ENCODE measurements at places on chromosomes 2 and 18.
A peak's percentile ranks its signal among the peaks of the same experiment; 100 is the strongest.

DNA sequence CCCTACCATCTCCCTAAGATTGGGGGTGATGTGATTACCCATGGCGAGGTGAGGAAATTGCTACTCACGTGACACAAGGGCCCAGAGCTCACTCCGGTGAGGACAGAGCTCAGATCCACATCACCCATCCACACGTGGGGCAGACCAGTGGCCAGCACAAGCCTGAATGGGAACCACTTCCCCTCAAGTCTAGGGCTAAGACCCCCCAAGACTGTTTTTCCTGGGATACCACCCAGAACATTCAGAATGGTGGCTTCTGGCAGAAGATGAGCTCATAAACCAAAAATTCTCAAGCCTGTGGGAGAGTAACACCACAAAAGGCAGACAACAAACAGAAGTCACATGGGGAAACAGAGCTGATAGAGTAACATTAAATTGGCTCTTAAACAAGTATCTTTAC lies 321.4 kb downstream of the ALK start:
- no peaks in the 10 kb centered on the region for H3K27me3 ChIP-seq
- H3K36me3 ChIP-seq = no peaks in the 10 kb centered on the region
- no peaks in the 10 kb centered on the region for H3K4me1 ChIP-seq
- no peak overlapping the region for H3K27ac ChIP-seq

- DNase-seq = peak; percentile 90
- no peaks in the 10 kb centered on the region for H3K36me3 ChIP-seq
- H3K4me3 ChIP-seq = no peak overlapping the region
- H3K4me1 ChIP-seq = no peaks in the 10 kb centered on the region
Measured at GRCh38 chr18:54873884-54874255, 45.6 kb downstream of the RAB27B start.

GRCh38 chr2:106175086-106175850 lies 18.8 kb downstream of the UXS1 start:
- no peak for DNase-seq
- H3K27ac ChIP-seq = no peak overlapping the region

GRCh38 chr2:134771313-134771801 lies 52.6 kb upstream of the TMEM163 start:
- no peaks in the 10 kb centered on the region for H3K36me3 ChIP-seq
- no peak overlapping the region for H3K27ac ChIP-seq
- H3K27me3 ChIP-seq = no peaks in the 10 kb centered on the region
- no peak for DNase-seq
- no peak overlapping the region for H3K4me3 ChIP-seq
- H3K4me1 ChIP-seq = peaks cover 20% of the 10 kb centered on the region

GRCh38 chr2:11396467-11397445 lies 52.3 kb upstream of the ROCK2 start:
- no peaks in the 10 kb centered on the region for H3K27me3 ChIP-seq
- H3K4me1 ChIP-seq = peaks cover 3% of the 10 kb centered on the region
- no peak for DNase-seq
- no peak overlapping the region for H3K27ac ChIP-seq

GRCh38 chr18:78911751-78912283 lies 67.8 kb upstream of the SALL3 start:
- no peak overlapping the region for H3K4me3 ChIP-seq
- H3K27me3 ChIP-seq = no peaks in the 10 kb centered on the region
- no peak overlapping the region for H3K27ac ChIP-seq
- H3K4me1 ChIP-seq = no peaks in the 10 kb centered on the region

GRCh38 chr2:100130595-100131391 lies 11.6 kb downstream of the AFF3 start:
- H3K27me3 ChIP-seq = no peaks in the 10 kb centered on the region
- no peak for DNase-seq
- H3K36me3 ChIP-seq = no peaks in the 10 kb centered on the region
- no peaks in the 10 kb centered on the region for H3K4me1 ChIP-seq

DNA sequence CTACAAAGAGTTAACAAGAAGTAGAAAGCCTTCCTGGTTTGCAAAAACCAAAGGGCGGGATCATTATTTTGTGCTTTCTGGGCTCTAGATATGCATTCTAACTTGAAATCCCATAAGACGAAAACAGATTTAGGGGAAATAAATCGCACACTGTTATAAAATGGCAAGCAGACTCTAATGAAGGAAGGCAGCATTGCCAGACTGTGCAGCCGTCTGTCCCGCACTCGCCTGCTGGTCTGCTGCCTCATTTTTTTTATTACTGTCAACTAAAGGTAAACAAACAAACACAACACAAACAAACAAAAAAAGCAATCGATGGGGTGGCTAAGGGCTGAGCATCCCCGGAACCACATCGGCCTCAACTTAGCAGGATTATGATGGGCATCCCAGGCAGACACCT lies 24.4 kb downstream of the ZNF521 start:
- H3K27me3 ChIP-seq = no peaks in the 10 kb centered on the region
- no peaks in the 10 kb centered on the region for H3K36me3 ChIP-seq
- no peak overlapping the region for H3K4me3 ChIP-seq
- H3K4me1 ChIP-seq = no peaks in the 10 kb centered on the region

DNA sequence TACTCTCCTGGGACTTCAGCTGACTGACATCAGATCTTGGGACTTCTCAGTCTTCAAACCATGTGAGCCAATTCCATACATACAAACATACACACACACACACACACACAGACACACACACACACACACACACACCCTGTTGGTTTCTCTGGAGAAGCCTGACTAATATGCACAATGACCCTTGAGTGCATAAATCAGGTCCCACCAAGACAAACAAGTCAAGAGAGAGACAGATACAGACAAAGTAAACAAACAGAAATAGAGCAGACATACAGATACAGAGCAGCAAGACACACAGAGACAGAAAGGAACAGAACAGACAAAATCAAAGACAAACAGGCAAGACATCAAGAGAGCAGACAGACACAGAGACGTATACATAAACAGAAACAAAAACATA lies 43.8 kb upstream of the DDX18 start:
- H3K27ac ChIP-seq = no peak overlapping the region
- H3K4me3 ChIP-seq = no peak overlapping the region
- no peaks in the 10 kb centered on the region for H3K27me3 ChIP-seq
- H3K4me1 ChIP-seq = no peaks in the 10 kb centered on the region

- no peaks in the 10 kb centered on the region for H3K4me1 ChIP-seq
- H3K27me3 ChIP-seq = no peaks in the 10 kb centered on the region
- no peak overlapping the region for H3K27ac ChIP-seq
- DNase-seq = no peak
- no peak overlapping the region for H3K4me3 ChIP-seq
Measured at GRCh38 chr2:154433010-154433409, 265.5 kb upstream of the KCNJ3 start.

- no peak overlapping the region for H3K4me3 ChIP-seq
- no peaks in the 10 kb centered on the region for H3K27me3 ChIP-seq
- no peak overlapping the region for H3K27ac ChIP-seq
- H3K4me1 ChIP-seq = no peaks in the 10 kb centered on the region
Measured at GRCh38 chr2:21710496-21710895, 586.7 kb downstream of the TDRD15 start.

DNA sequence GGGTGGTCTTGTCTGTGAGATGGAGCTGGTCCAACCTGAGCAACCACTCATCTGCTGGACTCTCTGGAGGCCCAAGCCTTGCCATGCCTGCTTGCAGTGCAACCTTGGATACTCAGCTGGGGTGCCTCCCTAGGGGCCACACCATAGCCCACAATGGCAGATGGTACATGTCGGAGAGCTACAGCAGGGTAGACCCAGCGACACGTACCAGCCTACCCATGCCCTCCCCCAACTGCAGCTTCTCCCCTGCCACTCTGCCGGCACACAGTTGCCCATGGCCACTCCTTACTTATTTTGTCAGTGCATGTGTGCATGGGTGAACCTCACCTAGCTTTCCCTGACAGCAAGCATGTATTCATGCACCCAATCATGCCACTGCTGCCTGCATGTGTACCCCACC lies 690.9 kb downstream of the CCDC85A start:
- no peak overlapping the region for H3K4me3 ChIP-seq
- DNase-seq = no peak
- no peaks in the 10 kb centered on the region for H3K27me3 ChIP-seq
- no peaks in the 10 kb centered on the region for H3K36me3 ChIP-seq

- H3K4me1 ChIP-seq = no peaks in the 10 kb centered on the region
- H3K4me3 ChIP-seq = no peak overlapping the region
- H3K27ac ChIP-seq = no peak overlapping the region
- no peak for DNase-seq
Measured at GRCh38 chr18:38648179-38648578, 1082.6 kb upstream of the CELF4 start.

- H3K27ac ChIP-seq = peak overlapping the region; percentile 32
- no peak overlapping the region for H3K4me3 ChIP-seq
- H3K4me1 ChIP-seq = peaks cover 2% of the 10 kb centered on the region
- DNase-seq = peak; percentile 24
- no peaks in the 10 kb centered on the region for H3K27me3 ChIP-seq
Measured at GRCh38 chr2:30332791-30333453, 101.6 kb downstream of the LBH start.

GRCh38 chr2:152063325-152063924 lies 35.4 kb downstream of the CACNB4 start:
- H3K27me3 ChIP-seq = no peaks in the 10 kb centered on the region
- DNase-seq = no peak
- no peak overlapping the region for H3K4me3 ChIP-seq

DNA sequence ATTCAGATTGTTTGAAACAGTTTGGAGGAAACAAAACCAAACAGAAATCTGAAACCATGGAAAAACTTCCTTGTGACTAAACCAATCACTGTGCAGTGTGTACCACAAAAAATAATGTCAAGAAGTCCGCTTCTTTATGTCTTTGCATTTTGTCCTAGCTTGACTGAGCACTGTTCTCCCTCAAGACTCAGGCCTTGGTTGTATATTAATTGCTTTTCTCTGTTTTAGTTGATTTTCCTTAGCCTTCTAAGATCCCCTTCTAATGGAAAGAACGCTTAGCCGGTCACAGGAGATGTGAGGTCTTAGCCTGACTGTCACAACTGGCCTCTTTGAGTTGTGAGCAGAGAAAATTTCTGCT lies 56.6 kb downstream of the LCLAT1 start:
- no peak for DNase-seq
- H3K27ac ChIP-seq = no peak overlapping the region
- no peaks in the 10 kb centered on the region for H3K4me1 ChIP-seq

DNA sequence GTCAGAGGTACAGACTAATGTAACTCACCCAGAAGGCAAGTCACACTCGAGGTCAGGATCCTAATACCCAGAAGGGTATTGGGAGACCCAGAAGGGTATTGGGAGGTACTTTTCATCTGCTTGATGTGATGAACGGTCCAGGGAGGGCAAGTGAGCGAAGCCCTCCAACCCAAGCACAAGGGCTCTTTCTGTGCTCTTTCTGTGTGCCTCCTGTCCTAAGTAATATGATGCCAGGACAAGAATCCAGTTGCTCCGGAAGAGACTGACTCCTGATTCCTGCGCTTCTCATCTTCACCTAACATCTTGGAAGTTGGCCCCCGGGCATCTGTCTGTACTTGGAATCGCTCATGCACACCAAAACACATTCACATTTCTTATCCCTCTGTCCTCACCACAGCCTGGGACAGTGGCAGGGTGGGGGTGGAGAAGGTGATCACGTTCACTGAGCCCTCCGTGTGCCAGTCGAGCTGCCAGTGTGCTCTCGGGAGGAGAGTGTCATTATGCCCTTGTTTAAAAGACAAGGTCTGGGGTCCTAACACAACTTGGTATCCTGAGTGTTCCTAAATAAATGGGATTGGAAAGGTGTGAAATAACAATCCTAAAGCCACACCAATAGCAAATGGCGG lies 17.1 kb downstream of the GYPC start:
- no peaks in the 10 kb centered on the region for H3K36me3 ChIP-seq
- H3K27me3 ChIP-seq = no peaks in the 10 kb centered on the region
- no peak overlapping the region for H3K27ac ChIP-seq
- no peak overlapping the region for H3K4me3 ChIP-seq
- no peak for DNase-seq

GRCh38 chr2:61759718-61760117 lies 94.1 kb downstream of the FAM161A start:
- H3K4me3 ChIP-seq = no peak overlapping the region
- no peaks in the 10 kb centered on the region for H3K4me1 ChIP-seq
- no peak overlapping the region for H3K27ac ChIP-seq

DNA sequence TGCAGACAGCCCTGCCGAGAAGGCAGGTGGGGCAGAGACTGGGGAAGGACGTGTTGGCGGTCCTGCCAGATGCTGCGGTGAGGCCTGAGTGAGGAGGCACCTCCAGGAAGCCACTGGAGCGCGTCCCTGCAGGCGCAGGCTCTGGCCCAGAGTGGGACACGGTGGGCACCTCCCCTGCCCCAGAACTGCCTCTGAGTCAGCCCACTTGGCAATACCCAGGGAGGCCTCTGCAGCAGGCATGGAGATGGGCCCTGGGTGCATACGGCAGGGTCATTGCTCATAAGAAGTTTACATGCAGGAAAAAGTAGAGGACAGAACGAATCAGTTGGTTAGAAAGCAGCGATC lies 195.9 kb downstream of the TFCP2L1 start:
- H3K36me3 ChIP-seq = no peaks in the 10 kb centered on the region
- H3K27me3 ChIP-seq = no peaks in the 10 kb centered on the region
- no peak overlapping the region for H3K27ac ChIP-seq

- DNase-seq = no peak
- H3K4me1 ChIP-seq = no peaks in the 10 kb centered on the region
- no peaks in the 10 kb centered on the region for H3K27me3 ChIP-seq
- no peak overlapping the region for H3K27ac ChIP-seq
- no peaks in the 10 kb centered on the region for H3K36me3 ChIP-seq
- H3K4me3 ChIP-seq = no peak overlapping the region
Measured at GRCh38 chr2:165238295-165238694, 919 bp upstream of the SCN2A start.

DNA sequence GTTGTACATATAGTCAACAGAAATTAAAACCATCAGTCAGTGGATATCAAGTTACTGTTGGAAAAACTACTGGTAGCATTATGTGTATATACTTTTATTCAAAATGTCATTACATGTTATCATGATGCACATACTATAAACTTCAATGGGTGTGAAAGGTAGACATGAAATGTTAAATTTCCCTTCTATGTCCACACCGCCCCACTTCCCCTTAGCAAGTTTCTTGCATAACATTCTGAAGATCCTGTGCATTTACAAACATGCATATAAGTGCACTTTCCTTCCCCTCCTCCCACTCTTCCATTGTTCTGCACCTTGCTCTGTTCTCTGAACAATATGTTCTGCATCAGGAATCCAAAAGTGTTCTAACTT lies 16.6 kb upstream of the HK2 start:
- no peak overlapping the region for H3K27ac ChIP-seq
- no peak for DNase-seq

GRCh38 chr2:9807056-9807455 lies 36.2 kb upstream of the TAF1B start:
- H3K36me3 ChIP-seq = no peaks in the 10 kb centered on the region
- no peak overlapping the region for H3K27ac ChIP-seq
- no peak overlapping the region for H3K4me3 ChIP-seq
- H3K4me1 ChIP-seq = peaks cover 30% of the 10 kb centered on the region
- H3K27me3 ChIP-seq = no peaks in the 10 kb centered on the region
- no peak for DNase-seq

Data from small intestine (tissue), 16 donors.